ENCODE measurements at places on chromosomes 16 and 17. TPM values are rescaled to one million over a fixed set of nuclear protein-coding genes. Genes with fewer than 3 reads are reported as not detected.

Gene TPSG1
- not detected for total RNA-seq

Gene MILR1
- total RNA-seq, result not detected

Gene KRTAP4-9
- total RNA-seq, result not detected

- H3K4me1 ChIP-seq, result no peaks in the 10 kb centered on the region
- H3K4me3 ChIP-seq, result no peak overlapping the region
Measured at GRCh38 chr16:75948441-75948840, 222.2 kb upstream of the CPHXL start.

All from activated CD4-positive, alpha-beta T cell treated with anti-CD3 and anti-CD28 coated beads, Interleukin-2, amount 10 ng/mL, durations not matched to agents 7 days and 5 days (primary cell).